ENCODE measurements at places on chromosomes 3 and 15.

DNA sequence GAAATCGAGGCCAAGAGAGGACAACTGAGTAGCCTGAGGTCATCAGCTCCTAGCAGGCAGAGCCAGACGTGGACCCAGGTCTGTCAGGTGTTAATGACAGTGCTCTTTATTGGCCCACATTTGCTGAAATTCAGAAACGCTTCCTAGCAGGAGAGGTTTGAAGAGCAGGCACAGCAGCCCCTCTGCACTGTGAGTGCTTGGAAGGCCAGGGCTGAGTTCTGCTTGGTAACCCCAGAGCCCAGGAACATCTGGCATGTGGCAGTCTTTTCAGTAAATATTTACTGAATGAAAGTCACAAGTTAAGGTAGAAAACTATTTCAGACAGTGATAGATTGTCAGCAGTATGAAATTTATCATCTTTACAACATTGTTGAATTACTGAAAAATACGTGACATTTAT, 102.4 kb downstream of the PLCL2 start:
- no peak for DNase-seq

DNA sequence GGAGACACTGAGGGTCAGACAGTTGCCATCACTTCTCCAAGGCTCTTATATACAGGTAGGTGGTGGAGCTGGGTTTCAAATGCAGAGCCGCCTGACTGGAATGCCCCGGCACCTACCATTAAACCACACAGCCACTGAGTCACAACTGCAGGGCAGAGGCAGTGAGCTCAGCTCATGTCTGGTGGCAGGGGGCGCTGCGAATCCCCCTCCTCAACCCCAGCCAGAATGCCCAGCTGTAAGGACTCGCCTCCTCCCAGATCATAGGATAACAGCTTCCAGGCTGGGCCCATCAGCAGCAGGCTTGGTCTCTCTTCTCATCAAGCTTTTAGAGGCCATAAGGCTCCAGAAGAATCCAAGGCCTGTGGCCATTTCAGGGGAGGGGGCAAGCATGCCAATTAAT, 26.4 kb downstream of the ADCY5 start:
- DNase-seq: no peak

GRCh38 chr15:93831641-93832040, 399.7 kb upstream of the MCTP2 start:
- no peak for DNase-seq

DNA sequence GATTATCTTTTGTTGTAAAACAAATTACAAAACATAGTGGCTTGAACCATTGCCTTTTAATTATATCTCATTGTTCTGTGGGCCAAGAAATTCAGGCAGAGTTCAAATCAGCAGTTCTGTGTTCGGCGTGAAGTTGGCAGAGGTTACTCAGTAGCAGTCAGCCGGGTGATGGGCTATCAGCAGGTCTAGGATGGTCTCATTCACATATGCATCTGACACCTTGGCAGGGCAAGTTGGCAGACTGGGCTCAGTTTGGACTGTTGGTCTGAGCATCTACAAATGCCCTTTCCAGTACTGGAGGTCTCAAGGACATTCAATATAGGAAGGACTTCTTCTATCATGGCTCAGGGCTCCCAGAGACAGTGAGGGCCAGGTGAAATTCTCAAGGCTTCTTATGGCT, 51.2 kb upstream of the ITGA11 start:
- no peak for DNase-seq

- no peak for DNase-seq
Observed at GRCh38 chr15:68440136-68440535, 8.2 kb upstream of the ITGA11 start.

DNA sequence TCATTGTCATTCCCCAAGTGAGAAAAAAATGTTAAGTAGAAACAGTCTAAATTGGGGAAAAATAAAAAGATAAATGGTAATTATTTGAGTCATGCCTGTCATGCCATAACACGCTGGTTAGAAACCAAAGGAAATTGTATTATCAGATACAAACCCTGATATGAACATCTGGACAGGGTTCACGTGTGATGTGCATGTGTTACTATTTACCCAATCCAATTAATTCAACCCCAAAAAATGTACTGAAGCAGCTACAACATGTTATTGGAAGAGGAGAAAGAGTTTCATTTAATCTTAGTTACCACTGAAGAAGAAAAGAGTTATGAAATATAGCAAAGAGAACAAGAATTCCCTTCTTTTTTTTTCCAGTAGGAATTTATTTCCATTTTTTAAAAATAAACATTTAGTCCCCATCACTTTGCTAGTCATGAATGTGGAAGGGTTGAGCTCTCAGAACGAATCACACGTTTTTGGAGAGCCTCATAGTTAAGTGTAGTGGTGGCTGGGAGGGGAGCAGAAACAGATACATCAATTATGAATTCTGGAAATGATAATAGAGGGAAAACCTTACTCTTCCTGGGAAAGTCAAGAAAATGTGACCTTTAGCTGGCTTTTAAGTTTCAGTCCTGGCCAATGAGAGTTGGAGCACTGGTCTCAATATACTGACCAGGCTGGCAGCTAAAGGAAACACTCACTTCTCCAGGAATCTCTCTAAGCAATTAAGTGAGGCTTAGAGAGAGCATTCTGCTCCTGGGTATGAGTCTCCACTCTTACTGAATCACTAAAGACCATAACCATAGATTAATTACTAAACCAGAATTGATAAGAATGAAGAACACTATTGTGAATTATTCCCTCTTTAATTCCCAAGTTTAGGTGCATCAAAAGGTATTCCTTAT, 796.5 kb downstream of the GRM7 start:
- no peak for DNase-seq

DNA sequence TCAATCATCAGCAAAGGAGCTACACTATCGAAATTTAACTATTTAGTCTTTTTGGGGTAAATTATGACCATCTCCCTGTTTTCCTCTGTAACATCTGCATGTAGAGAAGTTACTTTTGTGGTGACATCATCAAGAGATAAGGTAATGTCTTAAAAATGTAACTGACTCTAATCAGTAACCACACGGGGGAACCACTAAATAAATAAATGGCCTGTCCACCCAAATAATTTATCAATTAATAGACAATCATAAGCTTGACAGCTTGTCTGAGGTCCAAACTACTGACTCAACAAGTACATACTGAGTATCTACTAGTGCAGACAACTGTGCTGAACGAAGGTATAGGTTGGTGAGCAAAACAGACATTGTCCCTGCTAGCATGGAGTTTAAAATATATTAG, 219.3 kb downstream of the SLC9A9 start:
- DNase-seq: no peak

GRCh38 chr3:148218222-148218621, 479.5 kb upstream of the AGTR1 start:
- DNase-seq: no peak

GRCh38 chr3:115233021-115233420, 85.9 kb upstream of the ZBTB20 start:
- DNase-seq: no peak

GRCh38 chr15:90419738-90420406, 31.8 kb downstream of the IQGAP1 start:
- DNase-seq: no peak

DNA sequence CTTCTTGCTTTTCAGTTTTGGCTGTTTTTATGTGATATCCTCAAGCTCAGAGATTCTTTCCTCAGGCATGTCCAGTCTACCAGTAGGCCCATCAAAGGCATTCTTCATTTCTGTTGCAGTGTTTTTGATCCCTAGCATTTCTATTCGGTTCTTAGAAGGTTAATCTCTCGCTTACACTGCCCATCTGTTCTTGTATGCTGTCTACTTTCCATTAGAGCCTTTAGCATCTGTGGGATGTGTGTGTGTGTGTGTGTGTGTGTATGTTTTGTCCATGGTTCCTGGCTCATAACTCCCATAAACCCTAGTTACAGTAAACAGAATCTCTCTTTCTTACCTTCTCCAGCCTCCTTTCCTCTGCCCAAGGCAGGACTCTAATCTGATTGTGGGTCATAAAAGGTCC, 5.1 kb upstream of the SLC22A13 start:
- no peak for DNase-seq

GRCh38 chr15:92467245-92467644, 73.6 kb downstream of the ST8SIA2 start:
- no peak for DNase-seq

- DNase-seq: no peak
Observed at GRCh38 chr3:197487911-197488391, 67.8 kb downstream of the BDH1 start.

DNA sequence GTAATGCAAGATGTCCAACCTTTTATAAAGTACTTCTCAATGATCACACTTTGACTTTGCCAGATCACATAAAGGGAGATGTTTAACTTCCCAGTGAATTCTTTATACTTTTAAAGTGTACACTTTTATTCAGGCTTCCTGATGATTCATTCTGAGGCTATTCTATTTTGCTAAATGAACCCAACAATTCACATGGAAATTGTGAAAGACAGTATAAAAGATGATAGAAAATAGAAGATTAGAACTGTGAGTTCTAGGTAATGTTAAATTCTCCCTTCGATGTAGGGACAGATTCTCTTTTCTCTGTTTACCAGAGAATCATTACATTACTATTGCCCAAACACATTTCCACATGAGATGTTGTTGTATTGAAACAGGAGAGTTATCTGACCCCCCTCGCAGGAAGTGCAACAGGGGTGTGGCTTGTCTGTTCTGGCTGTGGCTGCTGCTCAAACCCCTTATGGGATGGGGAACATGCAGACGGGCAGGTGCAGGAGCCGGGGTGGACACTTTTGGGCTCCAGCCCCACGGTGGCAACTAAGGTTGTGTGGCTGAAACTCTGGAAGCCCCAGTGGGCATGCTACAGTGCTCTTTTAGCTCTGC, 131.3 kb upstream of the LRTM1 start:
- no peak for DNase-seq

- DNase-seq: no peak
Observed at GRCh38 chr15:66957431-66957720, 108.0 kb upstream of the SMAD3 start.

DNA sequence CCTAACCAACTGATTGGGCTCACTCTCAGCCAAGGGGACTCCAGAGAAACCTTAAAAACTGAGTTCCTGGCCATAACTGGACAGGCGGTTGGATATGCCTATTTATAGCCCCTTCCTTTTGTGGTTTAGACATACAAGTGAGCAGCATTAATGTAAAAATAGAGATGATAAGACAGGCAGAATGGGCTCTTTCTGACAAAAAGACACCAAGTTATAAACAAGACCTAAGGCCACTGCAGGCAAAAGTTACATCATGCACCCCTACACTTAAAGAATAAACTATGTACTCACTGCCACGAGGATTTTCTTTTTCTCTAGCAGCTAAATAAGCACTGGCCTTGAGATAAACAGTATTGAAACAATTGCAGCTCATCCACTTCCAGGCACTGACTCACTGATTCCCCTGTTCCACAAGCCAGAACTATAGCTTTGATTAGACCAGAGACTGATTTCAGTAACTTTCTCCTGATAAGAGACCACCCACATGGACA, 30.1 kb downstream of the SUCNR1 start:
- DNase-seq: no peak

GRCh38 chr3:20096135-20096685, 56.0 kb downstream of the KAT2B start:
- DNase-seq: no peak

DNA sequence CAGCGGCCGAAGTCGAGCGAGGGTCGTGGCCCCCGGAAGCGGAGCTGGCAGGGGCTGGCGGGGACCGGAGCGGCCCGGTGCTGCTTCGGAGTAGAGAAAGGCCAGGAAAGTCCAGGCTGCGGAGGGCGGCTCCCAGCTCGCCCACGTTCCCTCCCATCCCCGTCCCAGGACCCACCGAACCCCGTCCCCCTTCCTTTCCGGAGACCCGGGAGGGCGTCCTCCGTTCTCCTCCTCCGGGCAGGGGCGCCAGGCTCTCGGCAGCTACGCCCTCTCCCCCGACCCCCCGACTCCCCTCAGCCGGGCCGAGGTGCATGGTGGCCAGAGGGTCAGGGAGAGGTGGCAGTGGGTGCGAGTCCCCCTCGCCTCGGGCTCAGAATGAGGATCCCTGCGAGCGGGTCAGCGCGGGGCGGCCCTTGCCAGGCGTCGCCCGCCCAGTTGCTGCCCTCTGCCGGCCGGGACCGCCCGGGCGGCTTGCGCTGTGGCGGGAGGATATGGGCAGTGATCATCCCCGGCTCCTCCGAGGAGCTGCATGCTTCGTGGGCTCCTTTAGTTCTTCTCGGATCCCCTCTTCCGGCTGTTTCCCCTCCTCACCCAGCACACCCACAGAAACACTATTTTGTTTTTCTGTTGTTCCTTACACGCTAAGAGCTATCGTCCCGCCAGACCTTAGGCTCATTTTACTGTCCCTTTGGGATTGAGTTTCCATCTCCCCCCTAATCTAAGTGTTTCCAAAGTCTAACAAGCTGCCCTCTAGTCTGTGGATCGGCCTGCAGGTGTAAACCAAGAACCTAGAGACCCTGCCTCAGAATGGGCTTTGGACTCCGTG, 744 bp upstream of the ALDH1A2 start:
- DNase-seq: no peak

- no peak for DNase-seq
Observed at GRCh38 chr3:50146316-50146901, 8.7 kb upstream of the SEMA3F start.

DNA sequence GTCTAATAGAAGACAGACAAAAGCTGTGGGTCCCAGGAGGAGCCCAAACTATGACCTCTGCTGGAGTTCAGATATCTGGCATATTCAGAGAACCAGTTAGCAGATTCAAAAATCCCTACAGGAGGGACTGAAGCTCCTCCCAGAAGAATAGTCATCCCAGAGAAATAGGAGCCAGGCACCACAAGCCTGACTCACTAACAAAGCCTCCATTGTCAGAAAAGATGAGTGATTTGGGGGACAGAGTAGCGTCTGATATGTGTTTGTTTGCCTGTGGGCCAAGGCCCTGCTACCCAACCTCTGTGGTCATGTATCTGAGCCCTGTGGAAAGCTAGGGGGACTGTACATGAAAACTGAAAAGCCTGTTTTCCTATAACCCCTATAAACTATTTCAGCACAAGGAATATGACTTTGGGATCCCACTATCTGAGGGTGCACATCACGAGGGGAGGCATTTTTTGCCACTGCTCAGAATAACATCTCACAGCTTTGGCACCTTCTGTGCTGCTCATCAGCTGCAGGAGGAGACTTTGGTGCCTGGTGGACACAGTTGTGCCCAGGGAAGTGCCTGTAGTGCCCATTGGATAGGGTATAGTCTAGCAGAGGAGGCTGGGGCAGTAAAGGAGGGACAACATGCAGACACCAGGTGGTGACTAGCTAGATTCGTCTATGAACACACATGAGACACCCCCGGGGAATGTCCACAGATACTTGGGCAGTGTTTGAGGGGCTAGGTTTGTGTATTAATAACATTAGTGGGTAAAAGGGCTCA, 9.7 kb upstream of the LARP6 start:
- no peak for DNase-seq

- DNase-seq: no peak
Observed at GRCh38 chr15:38897551-38897950, 332.9 kb upstream of the RASGRP1 start.

Data from NT2/D1 (cell line).